ENCODE measurements at places on chromosomes 13 and 19. TPM values are rescaled to one million over a fixed set of nuclear protein-coding genes. Genes with fewer than 3 reads are reported as not detected.

GRCh38 chr19:27750391-27751043, 1462.4 kb downstream of the UQCRFS1 start:
- no peak for DNase-seq

- DNase-seq, result no peak
Measured at GRCh38 chr19:18308051-18308947, 14.6 kb downstream of the LSM4 start.

LILRB4 gene
- 1.9 TPM for total RNA-seq

GRCh38 chr13:110533771-110534670, 27.5 kb downstream of the RAB20 start:
- no peak for DNase-seq

OR7D2 gene
- total RNA-seq, result 0.59 TPM

DNA sequence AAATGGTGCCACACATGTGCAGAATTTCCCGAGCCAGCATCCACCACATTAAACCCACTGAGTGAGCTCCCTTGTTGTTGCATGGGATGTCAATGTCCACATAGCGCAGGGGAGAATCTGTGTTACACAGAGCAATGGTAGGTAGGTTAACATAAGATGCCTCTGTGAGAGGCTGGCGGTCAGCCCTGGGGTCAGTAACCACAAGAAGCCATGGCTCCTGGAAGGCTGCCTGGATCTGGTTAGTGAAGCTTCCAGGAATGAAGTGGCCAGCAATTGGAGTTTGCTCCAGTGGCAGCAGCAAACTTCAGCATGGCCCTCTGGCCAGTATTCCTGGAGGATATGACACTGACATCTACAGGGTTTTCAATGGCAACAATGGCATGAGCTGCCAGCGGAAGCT, 37.0 kb upstream of the PCDH9 start:
- no peak for DNase-seq

DNA sequence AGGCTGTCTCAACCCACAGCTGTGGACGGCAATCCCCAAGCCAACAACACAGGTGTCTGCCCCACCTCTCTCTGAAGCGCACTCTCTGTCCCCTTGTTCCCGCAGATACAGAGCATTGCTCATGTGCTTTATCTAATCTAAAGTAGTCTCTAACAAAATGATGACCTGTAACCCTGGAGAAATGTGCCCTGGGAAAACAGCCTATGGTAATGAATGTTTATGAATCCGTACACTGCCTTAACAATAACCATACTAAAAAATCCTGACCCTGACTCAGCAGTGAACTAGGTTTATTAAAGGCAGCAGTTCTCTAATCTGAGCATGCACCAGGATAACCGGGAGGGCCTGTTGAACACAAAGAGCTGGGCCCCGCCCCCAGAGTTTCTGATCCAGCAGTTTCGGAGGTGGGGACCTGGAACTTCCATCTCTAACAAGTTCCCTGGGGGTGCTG, 50.7 kb upstream of the SLC15A1 start:
- DNase-seq, result no peak

DNA sequence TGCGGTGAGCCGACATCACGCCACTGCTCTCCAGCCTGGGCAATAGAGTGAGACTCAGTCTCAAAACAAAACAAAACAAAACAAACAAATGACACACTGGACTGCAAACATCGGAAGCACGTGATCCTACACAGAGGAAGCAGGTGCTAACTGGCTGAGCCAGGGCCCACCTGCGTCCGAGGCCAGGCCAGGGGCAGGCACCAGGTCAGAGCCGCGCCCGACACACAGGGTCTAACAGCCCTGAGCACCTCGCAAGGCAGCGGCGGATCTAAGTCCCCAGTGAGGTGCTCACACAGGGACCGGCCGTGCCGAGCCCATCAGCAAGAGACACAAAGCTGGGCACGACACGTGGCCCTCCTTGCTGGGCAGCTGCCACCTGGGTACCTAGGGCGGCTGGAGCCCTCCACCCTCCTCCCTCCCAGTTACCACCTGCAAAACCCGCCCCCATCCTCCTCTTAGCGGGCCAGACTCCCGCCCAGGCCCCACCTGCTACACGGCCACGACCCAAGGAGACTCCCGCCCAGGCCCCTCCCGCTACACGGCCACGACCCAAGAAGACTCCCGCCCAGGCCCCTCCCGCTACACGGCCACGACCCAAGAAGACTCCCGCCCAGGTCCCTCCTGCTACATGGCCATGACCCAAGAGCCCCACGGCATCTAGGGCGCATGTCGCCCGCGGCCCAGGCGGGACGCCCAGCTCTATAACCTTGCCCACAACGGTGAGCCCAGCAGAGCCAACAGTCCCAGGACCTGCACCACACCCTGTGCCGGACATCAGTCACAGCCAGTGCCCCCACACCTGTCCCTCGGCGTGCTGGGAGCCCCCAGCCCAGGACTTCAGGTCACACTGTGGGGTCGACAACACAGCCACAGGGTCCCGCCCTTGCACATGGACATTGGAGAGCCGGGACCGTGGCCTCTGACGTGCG, 15.6 kb downstream of the AP3D1 start:
- no peak for DNase-seq

DNAJC3 gene
- 38.8 TPM for total RNA-seq

ARHGEF1 gene
- total RNA-seq, result 59.5 TPM

LYPD4 gene
- total RNA-seq, result not detected

MISP3 gene
- total RNA-seq, result 8.9 TPM

NXNL1 gene
- not detected for total RNA-seq

RYR1 gene
- 12.9 TPM for total RNA-seq

DNA sequence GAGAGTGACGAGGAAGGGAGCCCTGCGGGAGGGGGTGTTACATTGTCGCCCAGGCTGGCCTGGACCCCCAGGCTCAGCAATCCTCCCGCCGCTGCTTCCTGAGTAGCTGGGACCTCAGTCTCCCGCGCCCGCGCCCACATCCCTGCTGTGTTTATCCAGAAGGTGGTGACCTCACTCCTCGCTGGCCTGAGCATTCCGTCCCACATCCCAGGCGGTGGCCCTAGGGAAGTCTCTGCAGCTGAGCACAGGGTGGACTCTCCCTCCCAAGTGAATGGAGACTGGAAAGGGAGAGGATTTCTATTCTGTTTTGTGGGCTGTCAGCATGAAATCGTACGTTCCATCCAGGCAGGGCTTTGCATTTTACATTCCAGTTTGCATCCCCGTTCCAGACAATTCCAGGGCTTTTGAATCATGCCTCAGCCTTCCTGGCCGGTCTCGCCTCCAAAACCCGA, 401 bp upstream of the ZNF765 start:
- no peak for DNase-seq

- no peak for DNase-seq
Measured at GRCh38 chr19:55552206-55552605, 6.9 kb upstream of the SBK3 start.

GRCh38 chr13:95193509-95194230, 107.6 kb downstream of the ABCC4 start:
- DNase-seq, result no peak

DNA sequence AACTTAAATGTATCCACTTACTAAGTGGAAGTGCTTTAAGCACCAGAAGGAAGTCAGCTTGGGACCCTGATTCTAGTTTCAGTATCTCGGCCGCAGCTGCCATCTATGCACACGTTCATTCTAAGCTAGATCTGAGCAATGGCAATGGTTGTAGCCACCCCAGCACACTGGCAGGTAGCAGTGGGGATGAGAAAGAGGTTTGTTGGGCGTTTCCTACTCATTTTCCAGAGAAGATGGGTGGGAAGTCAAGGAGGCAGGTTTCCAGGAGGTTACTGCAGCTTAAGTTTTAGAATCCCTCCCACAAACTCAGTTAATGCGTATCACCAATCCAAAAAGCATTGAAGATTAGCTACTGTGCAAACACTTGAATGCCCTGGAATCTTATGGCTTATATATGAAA, 114.2 kb upstream of the TSC22D1 start:
- no peak for DNase-seq

TMEM150B gene
- not detected for total RNA-seq

APLP1 gene
- 0.44 TPM for total RNA-seq

DNA sequence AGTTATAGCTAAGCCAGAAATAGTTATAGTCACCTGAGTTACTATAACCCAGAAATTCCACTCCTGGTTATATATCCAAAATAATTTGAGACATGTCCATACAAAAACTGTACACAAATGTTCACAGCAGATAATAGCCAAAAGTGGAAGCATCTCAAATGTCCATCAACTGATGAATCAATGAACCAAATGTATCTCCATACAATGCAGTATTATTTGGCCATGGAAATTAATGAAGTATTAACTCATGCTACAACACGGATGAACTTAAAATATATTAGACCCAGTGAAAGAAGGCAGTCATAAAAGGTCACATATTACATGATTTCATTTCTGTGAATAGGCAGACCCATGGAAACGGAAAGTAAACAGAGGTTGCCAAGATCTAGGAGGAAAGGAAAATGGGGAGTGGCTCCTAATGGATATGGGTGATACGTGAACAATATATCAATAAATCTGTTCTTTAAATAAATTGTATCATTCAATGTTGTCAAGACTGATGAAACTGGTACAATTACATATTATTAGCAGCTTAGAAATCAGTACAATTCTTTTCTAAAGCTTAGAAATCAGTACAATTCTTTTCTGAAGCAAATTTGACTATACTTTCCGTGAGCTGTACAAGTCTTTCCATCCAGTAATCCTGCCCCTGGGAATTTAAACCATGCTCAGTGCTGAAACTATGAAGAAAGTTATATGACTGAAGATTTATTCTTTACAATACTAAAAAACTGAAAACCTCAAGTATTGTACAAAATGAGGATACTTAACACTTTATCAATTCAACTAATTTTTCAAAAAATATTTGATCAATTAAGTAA, 47.0 kb upstream of the DIAPH3 start:
- DNase-seq, result no peak

DNA sequence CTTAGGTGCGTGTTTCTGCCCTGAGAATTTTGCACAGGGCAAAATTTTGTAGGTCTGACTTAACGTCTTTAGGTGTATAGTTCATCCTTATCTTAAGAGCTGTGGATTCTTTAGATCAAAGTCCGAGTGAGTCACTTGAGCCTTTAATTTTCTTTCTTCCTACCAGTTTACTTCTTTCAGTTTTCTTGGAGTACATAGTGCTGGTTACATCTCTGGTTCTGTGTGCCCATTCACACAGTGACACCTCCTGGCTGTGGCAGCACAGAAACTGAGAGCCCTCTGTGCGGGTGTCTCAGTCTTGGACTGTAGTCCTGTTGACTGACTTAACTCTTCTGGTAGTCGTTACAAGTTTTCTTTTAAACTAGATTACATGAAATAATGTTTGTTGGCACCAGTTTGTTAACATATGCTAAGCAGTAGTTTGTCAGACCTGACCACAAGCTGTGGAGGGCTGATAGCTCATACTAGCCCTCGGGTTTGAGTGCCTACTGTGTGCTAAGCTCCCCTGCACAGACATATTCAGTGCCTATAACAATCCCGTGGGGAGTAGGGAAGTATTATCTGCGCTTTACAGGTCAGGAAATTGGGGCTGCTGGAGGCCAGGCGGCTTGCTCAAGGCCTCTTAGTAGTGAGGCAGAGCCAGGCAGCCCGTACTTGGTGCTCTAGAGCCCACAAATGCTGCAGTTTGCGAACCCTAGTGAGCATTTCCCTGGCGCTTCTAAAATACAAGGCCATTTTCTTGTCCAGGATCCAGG, 1.6 kb downstream of the GATAD2A start:
- no peak for DNase-seq

- no peak for DNase-seq
Measured at GRCh38 chr13:30366088-30366487, 56.2 kb upstream of the UBE2L5 start.

DNA sequence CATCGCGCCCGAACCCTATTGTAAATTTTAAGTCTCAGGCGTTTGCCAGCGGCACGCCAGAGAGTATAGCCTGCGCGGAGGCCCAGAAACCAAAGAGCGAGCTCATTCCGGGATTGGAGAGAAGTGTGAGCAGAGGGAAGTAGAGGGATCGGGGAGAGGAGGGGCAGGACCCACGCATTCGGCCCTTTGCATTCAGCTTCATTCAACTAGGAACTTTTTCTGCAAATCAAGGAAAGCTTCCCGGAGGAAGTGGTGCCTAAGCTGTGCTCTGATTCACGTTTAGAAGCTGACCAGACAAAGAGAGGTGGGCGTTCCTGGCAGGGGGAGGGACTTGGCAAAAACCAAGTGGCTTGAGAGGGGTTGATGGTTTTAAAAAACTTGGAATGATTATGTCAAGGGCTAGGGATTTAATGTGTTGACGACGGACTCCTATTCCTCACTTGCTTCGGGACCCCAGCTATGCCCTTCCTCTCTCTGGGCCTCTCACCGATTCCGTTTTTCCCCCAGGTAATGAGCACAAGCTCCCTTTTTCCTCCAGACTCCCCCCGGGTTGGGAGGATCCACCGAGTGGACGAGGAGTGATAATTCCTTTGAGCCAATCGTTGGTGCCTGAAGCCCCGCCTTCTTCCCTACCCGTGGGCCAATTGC, 811 bp upstream of the PRMT1 start:
- DNase-seq, result no peak
